ENCODE measurements at places on chromosomes 7 and 10.

DNA sequence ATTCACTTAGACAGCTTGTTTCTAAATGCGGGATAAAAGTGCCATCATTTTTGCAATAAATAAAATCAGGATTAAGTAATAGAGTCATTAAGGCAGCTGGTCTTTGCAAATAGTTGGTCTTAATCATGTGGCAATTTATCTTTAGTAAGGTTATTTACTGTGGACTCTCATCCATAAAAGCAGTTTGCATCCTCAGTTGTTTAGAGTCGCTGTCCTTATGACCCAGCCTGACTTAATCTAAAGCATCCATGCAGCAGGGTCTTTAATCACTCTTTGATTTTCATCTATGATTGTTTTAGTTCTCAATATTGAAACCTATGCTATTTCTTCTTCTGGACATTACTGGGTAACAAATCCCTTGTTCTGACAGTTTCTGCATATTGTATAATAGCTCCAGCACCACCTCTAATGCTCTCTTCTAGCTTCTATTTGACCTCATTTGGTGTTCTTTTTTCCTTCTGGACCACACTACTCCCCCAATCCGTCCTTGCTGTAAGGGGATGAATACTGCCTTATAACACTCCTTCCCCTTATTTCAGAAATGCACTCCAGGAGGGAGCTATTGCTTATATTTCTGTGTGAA lies 95.0 kb downstream of the CD36 start:
- DNase-seq: no peak

- DNase-seq: peak; percentile 50
Measured at GRCh38 chr10:26516540-26517101, 78.5 kb downstream of the APBB1IP start.

DNA sequence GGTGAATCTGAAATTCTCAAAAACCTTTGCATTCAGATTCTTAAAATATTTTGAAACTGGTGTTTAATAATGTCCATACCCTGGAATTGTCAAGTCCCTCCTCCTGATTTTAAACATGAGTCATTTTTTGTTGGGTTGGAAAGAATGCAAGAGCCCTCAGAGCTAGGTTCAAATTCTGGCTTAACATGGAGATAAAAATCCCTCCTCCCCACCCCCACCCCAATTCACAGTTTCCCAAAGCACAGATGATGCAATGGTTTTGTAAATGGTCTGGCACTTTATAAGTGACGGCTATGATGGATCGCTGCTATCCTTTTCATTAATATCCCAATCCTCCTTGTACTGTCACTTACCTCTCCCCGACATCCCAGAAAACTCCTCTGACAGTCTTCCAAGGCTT lies 332.8 kb downstream of the PLXNA4 start:
- DNase-seq: no peak

- no peak for DNase-seq
Measured at GRCh38 chr10:94549221-94549620, 3.6 kb downstream of the HELLS start.

DNA sequence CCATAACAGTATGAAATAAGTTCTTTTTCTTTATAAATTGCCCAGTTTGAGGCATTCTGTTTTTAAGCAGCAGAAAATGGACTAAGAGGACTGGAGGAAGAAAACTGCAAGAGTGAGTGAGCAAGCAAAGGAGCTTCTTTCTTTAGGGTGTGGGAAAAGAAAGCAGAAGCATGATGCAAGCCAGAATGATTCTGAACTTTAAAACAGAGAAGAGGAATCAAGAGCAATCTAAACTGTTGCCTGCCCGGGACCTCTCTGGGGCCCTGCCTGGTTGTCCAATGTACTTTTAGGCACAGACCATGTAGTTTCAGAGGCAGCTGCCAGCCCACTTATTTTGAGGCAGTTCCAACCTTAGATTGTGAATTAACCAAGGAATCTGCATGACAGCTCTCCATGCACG lies 186.3 kb downstream of the PLPP4 start:
- DNase-seq: no peak

DNA sequence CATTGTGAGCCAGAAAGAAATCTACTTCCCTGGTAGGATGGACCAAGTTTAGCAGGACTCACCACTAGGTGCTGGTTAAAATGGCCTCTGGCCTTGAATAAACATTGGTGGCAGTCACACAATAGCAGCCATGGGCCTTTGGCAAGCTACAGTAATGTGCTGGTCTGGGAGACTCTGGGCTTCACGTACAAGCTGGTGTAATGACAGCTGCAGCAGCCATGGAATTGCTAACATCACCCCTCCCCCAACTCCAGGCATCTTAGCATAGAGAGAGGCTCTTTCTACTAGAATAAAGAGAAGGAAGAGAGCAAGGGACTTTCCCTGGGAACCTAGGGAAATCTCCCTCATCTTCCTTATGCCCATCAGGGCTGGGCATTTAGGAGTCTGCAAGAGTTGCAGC lies 205.1 kb upstream of the SEMA3A start:
- no peak for DNase-seq

DNA sequence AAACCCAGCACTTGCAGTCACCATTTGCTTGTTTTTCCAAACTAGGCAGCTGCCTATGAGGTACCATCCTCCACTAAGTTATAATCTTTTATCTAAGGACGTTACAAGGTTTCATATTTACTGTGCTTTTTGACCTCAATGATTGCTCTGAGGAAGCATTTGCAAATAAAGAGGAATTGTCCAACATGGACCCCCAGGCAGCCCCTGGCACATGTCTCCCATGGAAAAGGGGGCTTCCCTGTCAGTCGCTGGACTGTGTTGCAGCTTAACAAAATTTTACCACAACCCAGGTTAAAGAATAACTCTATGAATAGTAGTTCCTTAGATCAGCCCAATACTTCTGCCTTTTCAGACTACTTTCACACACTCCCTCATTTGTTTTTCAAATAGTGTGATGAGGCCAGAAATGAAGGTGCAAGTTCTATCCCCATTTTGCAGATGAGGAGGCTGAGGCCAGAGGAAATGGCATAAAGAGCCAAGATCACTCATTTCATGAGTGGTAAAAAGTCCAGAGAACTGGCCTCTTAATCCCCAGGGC lies 52.8 kb upstream of the ZPBP start:
- no peak for DNase-seq
